CD8-positive, alpha-beta memory T cell (primary cell): ENCODE measurements at places on chromosomes 2 and 18. TPM values are rescaled to one million over a fixed set of nuclear protein-coding genes. Genes with fewer than 3 reads are reported as not detected.

- no peak for DNase-seq
Observed at GRCh38 chr2:190771726-190772125, 108.9 kb upstream of the GLS start.

GRCh38 chr2:147161746-147162145 lies 683.1 kb upstream of the ACVR2A start:
- no peak for DNase-seq

Gene DTNA
- not detected for total RNA-seq

Gene REG3G
- not detected for total RNA-seq

GRCh38 chr2:40103163-40103562 lies 324.1 kb upstream of the THUMPD2 start:
- DNase-seq: no peak

Gene LRPPRC
- total RNA-seq: 166 TPM

DNA sequence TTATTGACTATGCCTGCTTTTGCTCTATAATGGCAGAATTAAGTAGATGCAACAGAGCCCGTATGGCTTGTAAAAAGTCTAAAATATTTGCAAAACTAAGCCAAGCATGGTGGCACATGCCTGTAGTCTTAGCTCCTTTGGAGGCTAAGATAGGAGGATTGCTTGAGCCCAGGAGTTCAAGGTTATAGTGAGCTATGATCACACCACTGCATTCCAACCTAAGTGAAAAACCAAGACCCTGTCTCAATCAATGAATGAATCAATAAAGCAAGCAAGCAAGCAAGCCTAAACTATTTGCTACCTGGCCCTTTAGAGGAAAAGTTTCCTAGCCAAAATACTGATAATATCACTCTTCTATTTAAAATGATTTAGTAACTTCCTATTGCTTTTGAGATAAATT lies 260.0 kb downstream of the OTX1 start:
- DNase-seq: no peak

DNA sequence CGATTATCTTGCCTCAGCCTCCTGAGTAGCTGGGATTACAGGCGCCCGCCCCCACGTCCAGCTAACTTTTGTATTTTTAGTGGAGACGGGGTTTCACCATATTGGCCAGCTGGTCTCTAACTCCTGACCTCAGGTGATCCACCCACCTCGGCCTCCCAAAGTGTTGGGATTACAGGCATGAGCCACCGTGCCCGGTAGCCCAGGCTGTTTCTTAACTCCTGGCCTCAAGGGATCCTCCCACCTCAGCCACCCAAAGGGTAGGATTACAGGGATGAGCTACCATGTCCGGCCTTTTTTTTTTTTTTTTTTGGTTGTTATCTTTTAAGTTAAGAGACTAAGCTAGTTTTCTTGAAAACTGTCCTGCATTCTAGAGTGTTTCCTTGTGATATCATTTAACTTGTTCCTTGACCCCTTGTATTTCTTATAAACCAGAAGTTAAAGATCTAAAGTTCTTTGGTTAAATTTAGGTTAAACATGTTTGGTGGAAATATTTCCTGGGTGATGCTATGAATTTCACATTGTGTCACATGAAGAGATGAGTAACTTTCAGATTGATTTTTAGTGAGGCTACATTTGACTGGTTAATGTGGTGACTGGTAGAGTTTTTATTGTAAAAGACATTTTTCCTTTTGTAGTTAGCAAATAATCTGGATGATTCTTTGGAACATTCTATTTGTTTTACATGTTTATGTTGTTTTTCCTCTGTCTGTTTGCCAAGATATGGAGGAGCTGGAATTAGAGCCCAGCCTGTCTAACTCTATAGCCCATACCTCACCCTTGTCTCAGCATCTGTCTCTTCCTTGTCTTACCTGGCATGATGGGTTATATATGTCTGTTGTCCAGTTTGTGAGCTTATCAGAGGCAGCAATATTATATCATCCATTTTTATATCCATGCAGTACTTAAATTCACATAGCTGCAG lies 5.2 kb downstream of the NCAPH start:
- no peak for DNase-seq

- no peak for DNase-seq
Observed at GRCh38 chr2:150806336-150806735, 318.9 kb upstream of the RND3 start.

DNA sequence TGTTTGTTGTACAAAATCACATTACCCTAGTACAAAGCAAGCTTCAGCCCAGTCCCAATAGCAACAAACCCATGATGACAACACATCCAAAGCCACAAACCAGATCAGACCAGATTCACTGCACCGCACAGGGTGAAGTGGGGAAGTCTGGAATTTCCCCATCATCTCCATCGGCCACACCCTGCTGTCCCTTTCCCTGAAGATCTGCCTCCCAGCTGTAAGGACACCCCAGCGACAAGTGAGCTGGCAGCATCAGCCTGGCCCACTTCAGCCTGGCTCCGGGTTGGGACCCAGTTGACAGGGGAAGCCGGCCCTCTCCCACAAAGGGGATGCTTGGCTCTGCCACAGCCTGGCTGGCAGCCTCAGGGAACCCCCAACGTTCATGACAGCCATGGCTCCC lies 207.6 kb downstream of the MGAT5 start:
- DNase-seq: no peak

Gene MAP3K19
- not detected for total RNA-seq

DNA sequence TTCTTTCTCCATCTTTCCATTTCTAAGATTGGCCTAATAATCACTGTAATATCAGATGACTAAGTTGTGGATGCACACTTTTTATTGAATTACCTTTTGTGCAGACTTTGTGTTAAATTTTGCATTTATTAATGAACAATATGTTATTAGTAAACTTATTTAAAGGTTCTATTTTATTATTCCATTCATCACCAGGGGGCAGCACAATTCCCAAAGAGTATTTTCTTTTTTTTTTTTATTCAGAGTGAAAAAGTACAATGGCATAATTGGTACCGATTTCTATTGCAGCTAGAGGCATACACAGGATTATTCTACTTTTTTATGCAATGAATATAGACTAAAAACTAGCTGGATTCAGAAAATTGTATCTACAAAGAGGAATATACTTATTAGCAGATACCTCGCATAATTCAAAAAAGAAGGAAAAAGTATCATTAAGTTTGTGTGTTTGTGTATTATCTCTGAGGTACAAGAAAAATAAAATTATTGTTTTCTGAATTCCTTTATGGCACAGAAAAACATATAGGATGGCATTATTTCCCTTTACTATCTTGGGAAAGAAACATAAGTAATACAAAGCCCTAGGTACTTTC lies 390.6 kb downstream of the ERBB4 start:
- DNase-seq: no peak

DNA sequence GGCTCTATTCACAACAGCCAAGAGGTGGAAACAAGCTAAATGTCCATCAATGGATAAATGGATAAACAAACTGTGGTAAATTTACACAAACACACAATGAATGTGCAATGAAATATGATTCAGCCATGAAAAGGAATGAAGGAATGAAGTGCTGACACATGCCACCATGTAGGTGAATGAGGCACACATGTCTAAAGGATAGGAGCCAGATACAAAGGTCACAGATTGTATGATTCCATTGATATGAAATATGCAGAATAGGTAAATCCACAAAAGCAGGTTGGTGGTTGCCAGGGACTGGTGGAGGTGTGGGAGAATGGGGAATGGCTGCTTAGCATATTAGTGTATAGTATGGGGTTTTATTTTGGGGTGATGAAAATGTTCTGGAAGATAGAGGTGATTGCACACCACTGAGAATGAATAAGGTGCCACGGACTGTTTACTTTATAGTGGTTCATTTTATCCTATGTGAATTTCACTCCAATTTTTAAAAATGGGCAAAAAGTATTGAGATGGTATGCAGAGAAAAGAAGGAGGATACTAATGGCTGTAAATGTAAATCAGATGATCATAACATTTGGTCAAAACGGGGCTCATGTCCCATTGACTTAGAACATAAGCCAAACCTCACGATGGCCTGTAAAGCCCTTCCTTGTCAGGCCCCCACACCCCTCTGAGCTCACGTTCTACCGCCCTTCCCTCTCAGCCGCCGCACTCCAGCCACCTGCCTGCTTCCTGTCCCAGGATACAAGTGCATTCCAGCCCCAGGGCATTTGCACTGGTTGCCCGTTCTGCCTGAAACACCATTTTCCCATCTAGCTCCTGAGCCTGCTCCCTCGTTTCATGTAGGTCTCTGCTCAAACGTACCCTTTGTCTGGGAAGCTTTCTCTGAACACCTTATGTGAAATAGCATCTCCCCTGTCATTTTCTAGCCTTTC lies 165.5 kb downstream of the DDX1 start:
- DNase-seq: no peak

Gene SPTBN1
- 38.4 TPM for total RNA-seq

DNA sequence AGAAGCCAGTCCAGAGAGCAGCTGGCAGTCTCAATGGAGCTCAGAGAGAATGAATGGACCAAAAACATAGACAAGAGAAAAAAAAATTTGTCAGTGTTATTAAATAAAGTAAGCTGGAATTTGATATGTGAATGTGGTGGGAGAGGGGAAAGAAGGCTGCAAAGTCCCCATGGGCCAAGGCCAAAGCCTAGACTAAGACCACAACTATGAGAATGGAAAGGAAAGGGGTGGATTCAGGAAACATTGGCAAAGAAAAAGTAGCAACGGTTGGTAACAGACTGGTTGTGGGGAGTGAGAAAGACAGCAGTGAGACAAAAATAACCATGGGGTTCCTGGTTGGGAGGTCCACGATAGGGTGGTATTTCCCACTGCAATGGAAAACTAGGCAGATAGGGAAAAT lies 47.0 kb downstream of the ZEB2 start:
- DNase-seq: no peak

GRCh38 chr2:238968616-238969384 lies 120.9 kb downstream of the TWIST2 start:
- DNase-seq: no peak

Gene LOXHD1
- total RNA-seq: not detected

DNA sequence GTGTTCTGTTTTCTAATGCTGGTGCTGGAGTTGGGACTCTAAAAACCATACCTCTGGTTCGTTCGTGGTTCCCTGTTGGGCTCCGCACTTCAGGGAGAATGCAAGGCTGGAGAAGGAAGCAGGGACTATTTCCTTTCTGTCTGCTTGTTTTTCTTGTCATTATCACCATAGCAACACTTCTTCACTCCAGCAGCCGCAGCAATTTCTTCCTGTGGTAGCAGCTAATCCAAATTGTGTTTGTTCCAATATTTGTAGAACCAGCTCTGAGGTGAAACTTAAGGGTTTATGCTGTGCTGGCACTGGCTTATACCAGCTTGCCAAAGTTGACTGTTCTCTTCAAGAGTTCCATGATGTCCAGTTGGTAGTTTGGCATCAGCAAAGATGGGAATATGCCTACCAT lies 301.4 kb upstream of the SYT4 start:
- DNase-seq: no peak

Gene COPS9
- 186 TPM for total RNA-seq

GRCh38 chr18:75884728-75885127 lies 457.2 kb upstream of the SMIM21 start:
- DNase-seq: no peak
